Fibroblast of villous mesenchyme (primary cell): ENCODE measurements at places on chromosomes 16 and 17.

- peak; percentile 90 for DNase-seq
Measured at GRCh38 chr17:38508954-38509771, 80.9 kb downstream of the ARHGAP23 start.

DNA sequence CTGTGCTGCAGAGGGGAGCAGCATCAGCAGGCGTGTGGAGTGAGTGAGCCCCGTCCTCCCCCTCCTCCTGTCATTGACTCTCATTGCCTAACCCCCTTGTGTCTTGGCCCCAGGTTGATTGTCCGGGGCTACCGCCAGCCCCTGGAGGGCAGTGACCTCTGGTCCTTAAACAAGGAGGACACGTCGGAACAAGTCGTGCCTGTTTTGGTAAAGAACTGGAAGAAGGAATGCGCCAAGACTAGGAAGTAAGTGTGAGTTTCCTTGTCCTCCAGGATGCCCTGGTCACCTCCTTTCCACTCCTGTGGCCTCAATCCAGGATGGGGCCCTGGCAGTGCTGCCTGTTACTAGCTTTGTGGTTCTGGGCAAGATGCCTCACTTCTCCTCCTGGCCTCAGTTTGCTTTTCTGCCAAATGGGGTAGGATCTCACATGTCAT is 87.0 kb downstream of the ABCC1 start:
- DNase-seq, result no peak

DNA sequence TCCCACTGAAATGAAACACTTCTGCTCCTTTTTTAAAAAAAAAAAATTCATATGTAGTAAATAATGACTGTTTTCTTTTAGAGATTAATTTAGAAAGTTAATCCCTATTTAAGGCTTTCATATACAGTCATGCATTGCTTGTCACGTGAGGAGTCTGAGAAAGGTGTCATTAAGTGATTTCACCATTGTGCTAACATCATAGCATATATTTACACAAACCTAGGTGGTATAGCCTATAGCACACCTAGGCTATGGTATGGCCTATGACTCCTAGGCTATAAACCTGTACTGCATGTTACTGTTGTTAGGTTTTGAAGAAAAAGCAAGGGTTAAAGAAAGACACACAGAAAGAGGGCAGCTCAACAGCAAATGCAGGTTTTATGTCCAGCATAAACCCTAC is 13.7 kb downstream of the PPY start:
- DNase-seq, result no peak

DNA sequence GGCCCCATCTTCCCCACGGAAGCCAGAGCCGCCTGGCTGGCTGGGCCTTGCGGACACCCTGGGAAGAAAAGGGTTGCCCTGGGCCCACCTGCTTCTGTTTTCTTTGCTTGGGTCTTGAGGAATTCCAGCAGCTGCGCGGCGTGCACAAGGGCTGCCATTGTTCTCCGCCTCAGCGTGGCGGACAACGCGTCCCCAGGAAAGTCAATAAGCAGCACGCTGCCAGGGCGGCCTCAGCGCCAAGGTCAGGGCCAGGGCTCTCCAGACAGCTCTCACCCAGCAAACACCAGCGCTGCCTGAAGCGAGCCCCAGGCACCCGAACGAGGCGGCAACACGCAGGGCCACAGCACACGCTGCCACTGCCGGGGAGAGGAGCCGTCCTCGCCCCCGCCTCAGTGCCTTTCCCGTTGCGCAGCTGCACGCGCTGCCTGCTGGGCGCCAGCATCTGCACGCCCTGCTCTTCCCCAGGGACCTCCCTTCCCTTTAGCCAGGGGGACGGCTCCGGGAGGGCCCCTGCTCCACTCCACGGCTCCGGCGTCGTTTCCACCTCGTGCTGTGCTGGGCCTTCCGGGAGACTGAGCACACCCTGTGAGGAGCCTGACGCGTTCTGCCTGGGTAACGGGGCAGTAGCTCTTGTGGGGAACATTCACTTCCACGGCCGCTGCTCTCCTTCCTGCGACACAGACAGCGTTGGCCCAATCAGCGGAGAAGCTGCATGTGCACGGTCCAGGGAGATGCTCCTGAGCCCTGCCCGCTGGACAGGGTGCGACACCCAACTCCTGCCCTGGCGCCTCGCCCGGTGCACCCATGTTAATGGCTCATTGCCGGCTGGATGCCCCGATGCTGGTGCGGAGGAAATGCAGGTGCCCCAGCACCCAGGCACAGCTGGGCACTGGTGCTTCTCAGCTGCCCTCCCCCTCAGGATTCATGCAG is 57.8 kb downstream of the LMF1 start:
- no peak for DNase-seq

GRCh38 chr17:9233761-9234160 is 212.5 kb downstream of the NTN1 start:
- DNase-seq, result no peak
